ENCODE measurements at places on chromosomes 6 and 20.

DNA sequence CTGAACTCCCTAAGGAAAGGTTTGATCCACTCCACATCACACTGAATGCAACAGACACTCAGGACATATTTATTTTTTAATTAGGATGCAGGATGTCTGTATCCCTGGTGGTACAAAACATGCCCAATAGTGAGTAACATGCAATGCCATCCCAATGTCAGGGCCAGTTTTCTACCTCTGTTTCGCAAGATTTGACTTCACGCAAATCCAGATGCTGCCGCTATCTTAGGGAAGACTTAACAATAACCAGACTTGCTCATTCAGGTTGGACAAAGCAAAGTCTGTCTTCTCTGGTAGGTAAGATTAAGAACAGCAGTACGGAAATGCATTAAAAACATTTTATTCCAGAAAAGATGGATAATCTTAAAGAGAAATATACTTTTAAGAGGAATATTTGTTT is 103.1 kb downstream of the TASP1 start:
- no peak for DNase-seq

DNA sequence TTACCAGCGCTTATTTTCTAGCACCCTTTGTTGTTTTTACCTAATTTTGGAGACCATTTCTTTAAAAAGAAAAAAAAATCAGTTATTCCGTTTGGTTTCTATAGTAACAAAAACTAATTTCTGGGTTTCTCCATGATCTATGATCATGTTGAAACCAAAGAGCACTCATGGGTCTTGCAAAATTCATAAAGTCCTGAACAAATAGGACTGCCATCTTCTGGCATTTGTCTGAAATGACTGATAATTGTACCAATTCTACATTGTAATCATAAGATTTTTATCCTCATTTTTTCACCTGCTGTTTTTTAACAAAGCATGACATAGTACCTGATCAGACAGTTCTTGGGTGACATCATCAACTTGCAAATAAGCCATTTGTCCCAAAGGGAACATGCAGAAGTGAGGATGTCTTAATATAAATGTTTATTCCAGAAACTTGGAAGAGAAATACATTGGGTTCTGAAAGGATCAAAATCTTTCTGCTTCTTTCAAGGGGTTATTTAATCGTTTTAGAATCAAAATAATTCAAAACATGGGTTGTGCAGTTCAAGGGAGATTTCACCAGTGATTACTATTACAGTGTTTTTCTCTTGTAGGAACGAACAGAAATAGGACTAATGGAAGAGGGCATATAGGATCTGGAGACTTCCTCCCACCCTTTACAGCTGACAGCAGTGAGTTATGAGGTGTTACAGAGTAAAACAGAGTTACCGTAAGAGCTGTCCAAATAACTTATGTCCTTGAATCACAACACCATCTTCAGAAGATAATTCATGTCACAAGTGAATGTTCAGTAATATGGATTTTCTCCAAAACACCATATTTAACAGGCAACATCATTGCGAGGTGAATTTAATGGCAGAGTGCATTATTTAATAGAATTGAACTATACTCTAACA is 87.1 kb upstream of the GJE1 start:
- no peak for DNase-seq

DNA sequence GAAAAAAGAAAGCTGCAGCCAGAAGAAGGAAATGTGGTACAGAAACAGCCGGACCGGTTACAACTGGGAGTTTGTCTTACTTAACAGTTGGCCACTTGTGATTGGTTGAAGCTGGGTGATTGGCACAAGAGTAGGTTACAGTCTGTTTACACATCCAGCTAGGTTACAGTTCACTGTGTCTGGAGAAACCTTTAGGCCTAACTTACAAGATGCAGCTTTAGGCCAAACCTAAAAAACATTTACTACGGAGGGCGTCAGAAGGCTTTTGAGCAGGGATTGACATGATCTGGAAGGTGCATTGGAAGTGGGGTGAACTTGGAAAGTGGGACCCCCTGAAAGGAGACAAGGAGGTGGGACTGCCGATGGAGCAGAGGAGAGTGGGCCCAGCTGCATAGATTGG is 122.3 kb downstream of the BANF2 start:
- DNase-seq: no peak

GRCh38 chr20:40811660-40812414 is 122.8 kb upstream of the MAFB start:
- DNase-seq: no peak

- DNase-seq: no peak
These were observed 77.3 kb downstream of the ECT2L start for GRCh38 chr6:138873191-138873590.

DNA sequence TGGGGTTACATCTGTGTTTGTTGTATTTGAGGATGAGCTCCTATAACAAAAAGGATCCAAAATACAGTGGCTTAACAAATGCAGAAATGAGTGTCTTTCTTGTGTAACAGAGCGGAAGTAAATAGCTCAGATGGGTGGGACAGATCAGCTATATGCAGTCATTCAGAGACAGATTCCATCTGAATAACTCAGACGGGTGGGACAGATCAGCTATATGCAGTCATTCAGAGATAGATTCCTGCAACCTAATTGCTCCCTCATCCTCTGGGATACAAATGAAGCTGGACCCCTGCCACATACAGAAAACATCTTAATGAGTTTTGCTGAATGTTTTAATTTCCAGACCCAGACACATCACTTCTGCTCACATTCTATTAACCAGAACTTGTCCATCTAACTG is 332.3 kb downstream of the BCKDHB start:
- DNase-seq: no peak

DNA sequence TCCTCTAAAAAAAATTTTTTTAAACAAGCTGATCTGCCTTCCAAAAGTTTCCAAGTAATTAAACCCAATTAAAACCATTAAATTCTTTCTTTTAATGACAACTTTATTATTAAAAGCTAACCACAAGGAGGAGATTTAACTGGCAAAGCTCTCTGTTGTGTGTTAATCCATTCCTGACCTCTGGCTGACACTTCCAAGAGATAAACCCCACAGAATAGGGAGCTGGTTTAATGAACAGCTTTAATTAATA is 230.8 kb downstream of the EYA2 start:
- no peak for DNase-seq

- DNase-seq: no peak
These were observed 1.7 kb downstream of the SMOC2 start for GRCh38 chr6:168442646-168443045.

GRCh38 chr6:115271434-115271833 is 789.3 kb downstream of the FRK start:
- no peak for DNase-seq

- DNase-seq: no peak
These were observed 411.7 kb upstream of the SOX4 start for GRCh38 chr6:21181866-21182265.

DNA sequence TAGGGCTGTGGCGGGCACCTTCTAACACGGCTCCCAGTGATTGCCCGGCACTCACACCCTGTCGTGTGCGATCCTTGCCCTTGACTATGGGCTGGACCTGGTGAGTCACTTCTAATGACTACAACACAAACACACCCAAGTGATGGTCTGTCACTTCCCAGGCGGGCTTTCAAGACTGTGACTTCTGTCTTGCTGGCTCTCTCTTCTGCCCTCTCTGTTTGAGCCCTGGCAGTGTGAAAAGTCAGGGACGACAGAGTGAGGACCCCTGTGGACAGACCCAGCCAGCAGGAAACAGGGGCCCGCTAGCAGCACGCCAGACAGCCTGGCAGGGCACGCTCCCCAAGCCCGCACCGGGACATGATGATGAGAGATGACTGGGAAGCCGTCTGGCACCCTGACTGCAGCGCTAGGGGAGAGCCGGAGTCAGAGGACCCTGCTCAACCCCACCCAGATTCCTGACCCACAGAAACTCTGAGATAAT is 43.0 kb downstream of the KIF16B start:
- DNase-seq: no peak

- no peak for DNase-seq
These were observed 311.3 kb upstream of the CNR1 start for GRCh38 chr6:88477413-88477812.

- no peak for DNase-seq
These were observed 29.7 kb downstream of the VEGFA start for GRCh38 chr6:43799551-43800297.

DNA sequence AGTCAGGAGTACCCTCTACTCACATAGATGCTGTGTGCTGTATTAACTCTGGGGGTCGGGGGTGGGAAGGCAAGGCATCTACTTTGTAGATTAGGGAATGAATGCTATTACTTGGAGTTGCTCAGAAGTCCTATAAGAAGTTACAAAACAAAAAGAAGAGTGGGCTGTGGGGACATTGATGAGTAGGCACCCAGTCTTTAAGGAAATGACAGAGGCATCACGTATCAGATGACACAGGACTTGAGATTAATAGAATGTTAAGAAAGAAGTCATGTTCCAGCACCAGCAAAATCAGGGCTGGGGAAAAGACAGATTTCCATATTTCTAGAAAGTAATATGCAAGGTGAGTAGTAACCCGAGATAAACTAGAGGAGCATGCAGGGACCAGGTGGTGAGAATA is 19.0 kb upstream of the STXBP5 start:
- no peak for DNase-seq

- no peak for DNase-seq
These were observed 1225.9 kb upstream of the MAP3K7 start for GRCh38 chr6:91812596-91813274.

GRCh38 chr20:64149141-64149540 is 15.1 kb upstream of the MYT1 start:
- no peak for DNase-seq

DNA sequence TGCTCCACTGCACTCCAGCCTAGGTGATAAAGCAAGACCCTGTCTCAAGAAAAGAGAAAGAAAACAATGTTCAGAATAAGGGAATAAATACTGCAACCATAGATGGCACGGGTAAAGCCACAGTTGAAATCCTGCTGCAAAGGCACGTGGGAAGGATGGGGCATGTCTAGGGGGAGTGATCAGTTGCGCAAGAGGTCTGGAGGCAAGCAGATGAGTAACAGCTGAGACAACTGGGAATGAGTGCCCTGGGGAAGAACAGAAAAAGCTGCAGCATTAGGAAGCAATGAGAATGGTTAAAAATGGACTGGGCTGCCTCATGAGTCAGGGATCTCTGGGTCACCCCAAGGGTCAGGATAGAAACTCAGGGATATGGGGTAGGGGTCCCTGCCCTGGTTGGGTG is 96.3 kb downstream of the GMPR start:
- no peak for DNase-seq

DNA sequence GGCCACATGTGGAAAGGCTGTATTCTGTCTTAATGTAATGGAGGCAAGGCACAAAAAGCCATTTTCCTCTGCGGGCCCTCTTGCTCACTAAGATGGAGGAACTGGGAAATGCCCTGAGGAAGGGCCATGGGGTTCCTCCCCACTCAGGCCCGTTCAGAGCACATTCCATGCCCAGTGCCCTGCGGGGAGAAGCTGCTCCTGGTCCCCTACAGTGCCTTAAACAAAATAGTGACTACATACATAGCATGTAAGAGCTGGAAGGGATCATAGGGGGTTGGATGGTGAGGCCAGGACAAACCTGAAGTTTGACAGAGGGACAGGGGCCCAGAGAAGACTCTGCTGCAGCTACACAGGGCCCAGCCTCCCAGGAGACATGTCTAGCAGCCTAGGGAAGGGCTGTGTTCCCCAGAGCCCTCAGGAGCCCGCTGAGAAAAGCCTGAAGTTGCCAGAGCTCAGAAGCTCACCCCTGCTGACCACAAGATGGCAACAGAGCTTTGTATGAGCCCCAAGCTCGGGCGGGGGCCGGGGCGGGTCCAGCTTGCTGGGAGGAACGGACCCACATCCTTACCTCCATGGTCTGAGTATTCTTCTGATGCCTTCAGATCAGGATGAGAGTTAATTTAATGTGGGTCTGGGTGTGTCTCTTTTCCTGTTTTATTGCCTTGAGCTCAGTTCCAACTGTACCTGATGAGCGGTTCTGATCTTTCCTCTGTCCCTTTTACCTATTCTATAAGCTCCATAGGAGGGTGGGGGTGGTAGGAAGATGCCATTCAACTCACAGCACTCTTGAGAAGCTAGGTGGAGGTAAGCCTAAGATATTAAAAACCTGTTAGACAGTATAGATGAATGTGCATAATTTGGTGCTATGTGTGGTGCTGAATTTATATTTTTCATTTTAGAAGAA is 242.9 kb downstream of the CDC5L start:
- no peak for DNase-seq

DNA sequence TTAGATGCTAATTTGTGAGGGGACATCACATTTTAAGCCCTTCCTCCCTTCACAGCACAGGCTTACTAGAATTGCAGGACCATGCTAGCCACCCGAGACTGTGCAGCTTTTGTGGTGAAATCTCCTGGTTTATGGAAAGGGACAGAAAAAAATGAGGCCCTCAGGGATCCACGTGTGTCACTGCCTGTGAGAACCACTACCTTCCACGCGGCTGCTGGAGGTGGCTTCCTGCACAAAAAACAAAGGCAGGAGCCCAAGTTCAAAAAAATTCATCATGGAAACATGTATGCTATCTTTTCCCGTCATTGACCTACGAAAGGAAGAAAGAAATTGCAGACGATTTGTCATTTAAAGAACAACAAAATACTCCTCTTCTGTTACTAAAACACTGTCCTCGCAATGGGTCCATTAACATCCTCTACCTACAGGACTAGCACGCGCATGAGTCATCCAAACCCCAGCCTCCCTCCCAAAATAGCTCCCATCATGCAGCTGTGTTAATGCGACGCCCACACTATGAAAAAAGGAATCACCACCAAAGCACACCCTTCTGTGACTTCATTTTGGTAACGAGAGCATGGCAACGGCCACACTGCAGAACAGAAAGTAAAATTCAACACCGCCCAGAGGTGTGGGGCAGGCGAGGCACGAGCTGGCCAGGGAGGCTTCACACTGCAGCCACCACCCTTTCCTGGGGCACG is 45.7 kb downstream of the RAMACL start:
- peak; percentile 5 for DNase-seq

GRCh38 chr20:50259705-50260478 is 69.3 kb downstream of the CEBPB start:
- DNase-seq: no peak

DNA sequence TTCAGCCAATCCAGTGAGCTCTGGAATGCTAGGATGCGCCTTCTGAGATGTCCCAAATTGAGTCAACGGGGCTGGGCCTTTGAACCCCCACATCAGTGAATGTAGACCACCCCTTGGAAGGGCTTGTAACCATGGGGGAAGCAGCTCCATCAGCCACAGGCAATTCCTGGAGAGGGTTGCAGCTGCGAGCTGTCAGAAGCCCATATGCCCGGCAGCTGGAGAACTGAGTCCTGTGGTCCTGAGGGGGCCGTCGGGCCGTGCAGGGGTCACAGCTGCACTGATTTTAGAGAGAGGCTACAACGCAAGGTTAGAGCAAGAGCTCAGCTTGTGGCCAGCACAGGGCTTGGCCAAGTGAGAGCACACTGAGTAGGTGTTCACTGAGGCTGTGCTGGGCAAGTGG is 121.3 kb downstream of the TOX2 start:
- no peak for DNase-seq

- DNase-seq: no peak
These were observed 177.0 kb downstream of the TTLL2 start for GRCh38 chr6:167501831-167502385.

- no peak for DNase-seq
These were observed 417.5 kb upstream of the OPRM1 start for GRCh38 chr6:153621491-153621890.

GRCh38 chr6:26392932-26393636 is 9.0 kb upstream of the BTN3A1 start:
- DNase-seq: no peak
